Suppressor macrophage (primary cell): ENCODE measurements at places on chromosomes 2 and 18.

GRCh38 chr2:229268626-229269025 is 2.5 kb downstream of the PID1 start:
- no peak for DNase-seq

- no peak for DNase-seq
These were observed 91.5 kb downstream of the MALT1 start for GRCh38 chr18:58762781-58763171.

DNA sequence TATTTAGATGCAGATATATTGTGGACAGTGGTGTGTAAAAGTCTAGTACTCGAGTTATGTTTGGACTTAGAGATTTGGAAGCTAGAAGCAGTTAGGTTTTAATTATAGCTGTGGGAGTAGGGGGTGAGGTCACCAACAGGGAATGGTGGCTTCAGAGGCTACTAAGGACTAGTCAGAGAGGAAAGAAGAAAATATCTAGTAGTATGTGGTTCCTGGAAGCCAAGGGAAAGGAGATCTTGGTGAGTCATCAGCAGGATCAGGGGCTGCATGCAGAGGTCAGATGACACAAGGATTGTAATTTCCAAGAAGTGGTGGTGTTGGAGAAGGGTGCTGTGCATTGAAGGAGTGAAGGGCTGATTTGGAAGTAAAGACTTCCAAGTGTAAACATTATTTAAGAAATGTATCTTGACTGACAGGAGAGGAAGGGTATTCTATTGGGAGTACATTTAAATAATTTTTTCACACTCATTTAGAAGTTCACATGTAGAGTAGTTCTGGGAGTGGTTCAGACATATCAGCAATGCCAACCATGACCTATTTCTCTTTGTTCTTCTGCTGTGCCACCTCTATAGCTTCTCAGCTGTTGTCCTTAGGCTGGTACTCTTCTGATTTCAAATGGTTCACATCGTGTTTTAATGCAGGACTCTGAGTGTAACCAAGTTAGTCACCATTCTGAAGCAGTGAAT is 59.1 kb downstream of the ACSL3 start:
- DNase-seq: peak; percentile 55

DNA sequence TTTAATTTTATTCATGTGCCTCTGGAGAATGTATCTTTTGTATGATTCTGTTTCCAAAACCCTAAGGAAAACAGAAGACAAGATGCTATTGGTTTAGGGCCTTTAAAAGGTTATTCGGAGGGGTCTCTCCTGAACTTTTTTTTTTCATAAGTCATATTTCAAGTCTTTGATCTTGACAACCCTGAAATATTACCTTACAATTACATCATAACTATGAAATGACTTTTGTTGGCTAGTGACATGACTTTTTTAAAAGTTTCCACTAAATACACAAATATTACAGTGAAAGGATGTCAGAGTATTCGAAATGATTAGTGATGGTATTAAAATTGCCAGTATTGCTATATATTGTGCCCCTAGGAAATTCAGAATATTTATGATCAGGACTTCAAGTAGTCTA is 31.8 kb upstream of the FZD7 start:
- DNase-seq: no peak

DNA sequence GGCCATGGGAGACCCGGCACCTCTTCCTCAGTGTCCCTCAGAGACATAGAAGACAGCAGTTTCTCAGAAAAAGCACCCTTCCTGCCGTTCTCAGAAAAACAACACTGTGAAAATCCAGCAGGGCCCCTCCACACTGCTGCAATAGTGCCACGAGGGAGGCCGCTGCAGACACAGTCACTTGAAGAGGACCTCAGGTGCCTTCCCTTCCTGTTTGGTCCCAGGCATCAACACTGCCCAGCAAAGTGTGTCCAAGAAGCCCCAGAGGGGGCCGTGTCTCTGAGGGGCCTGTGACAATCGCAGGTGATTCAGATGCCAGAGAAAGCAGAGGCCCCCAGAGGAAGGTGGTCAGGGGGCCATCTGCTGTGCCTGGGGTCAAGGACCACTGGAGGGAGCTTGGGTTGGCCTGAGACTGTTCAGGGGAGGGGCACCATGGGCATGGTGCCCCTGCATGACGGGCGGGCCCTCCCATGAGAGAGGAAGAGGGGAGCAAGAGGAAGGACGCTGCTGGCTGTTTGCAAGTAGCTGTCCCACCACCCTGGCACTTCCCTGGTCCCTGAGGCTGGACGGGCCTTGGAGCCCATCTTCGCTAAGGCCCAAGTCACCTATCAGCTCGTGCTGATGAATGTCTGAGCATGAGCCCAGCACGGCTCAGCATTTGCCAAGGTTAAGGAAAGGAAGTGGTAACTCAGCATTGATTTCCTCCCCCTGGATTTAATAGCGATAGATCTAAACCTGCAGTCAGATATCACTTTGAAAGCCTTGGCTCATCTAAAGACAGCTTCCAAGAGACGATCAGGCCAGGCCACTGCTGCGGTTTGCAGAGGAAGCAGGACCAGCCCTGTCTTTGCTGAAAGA is 9.1 kb downstream of the TWIST2 start:
- no peak for DNase-seq

- DNase-seq: no peak
These were observed 2180.0 kb upstream of the PIK3C3 start for GRCh38 chr18:39774957-39775598.

DNA sequence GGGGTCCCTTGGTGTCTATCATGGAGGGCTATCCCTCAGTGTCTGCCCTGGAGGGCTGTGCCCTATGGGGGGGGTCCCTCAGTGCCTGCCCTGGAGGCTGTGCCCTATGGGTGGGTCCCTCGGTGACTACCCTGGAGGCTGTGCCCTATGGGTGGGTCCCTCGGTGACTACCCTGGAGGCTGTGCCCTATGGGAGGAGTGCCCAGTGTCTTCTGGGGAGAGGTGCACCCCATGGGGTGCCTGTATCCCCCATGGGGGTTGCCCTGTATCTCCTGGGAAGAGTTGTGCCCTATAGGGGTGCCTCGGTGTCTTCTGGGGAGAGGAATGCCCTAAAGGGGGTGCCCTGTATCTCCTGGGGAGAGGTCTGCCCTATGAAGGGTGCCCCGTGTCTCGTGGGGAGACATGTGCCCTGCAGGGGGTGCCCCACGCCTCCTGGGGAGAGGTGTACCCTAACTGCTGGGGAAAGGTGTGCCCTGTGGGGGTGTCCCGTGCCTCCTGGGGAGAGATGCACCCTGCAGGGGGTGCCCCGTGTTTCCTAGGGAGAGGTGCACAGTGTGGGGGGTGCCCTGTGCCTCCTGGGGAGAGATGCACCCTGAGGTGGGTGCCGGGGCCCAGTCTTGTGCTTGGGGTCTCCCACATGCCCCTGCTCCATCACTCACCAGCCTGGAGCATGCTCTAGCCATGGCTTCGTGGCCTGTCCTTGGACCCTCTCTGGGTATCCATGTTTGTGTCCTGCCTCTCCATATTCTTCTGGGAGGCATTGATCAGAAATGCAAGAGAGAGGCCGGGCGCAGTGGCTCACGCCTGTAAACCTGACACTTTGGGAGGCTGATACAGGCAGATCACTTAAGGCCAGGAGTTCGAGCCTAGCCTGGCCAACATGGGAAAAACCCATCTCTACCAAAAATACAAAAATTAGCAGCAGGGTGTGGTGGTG is 215.6 kb downstream of the HDAC4 start:
- no peak for DNase-seq

DNA sequence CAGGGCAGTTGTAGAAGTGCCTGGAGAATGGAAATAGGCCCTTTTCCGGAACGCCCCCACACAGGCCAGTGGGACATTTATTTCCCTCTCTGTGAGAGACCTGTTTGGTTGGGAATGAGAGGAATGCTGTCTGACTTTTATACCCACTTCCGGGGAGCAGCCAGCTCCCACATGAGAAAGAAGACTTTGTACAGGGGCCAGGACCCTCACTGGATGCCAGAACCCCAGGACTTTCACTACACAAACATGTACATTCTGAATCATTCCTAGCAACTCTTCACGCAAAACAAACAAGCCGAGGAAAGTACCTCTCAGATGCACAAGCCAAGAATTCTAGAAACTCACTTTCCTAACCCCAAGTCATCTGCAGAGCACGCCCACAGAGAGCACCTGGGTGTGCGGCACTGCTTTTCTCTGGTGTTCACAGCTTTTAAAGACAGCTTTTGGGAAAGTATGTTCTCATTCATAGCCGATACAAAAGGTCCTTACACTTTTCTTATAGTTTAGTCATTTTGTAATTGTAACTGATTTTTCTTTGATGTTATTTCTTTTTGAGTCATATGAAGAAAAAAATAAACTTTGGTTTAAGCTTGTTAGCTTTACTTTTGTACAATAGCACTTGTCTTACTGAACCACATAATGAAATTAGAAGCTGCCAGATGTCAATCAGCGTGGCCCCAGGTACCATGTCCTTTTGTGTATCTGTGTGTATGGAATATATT is 856.1 kb upstream of the ID2 start:
- DNase-seq: no peak

DNA sequence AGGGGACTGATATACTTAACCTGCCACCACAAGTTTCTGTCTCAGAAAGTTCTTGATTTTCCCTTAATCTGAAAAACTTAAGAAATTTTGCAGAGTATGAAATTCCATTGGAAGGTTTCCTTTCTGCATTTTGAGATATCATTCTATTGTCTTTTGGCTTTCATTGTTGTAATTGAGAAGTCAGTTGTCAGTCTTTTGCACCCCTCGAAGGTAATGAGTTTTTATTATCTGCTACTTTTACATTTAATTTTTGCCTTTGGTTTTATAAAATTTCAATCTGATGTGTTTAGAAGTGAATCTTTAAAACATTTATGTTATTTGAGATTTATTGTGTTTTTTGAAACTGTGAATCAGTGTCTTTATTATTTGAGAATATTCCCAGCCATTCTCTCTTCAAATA is 4.8 kb upstream of the IL36A start:
- DNase-seq: no peak
